AML-193 (cell line): ENCODE measurements at places on chromosomes 5 and 9.

DNA sequence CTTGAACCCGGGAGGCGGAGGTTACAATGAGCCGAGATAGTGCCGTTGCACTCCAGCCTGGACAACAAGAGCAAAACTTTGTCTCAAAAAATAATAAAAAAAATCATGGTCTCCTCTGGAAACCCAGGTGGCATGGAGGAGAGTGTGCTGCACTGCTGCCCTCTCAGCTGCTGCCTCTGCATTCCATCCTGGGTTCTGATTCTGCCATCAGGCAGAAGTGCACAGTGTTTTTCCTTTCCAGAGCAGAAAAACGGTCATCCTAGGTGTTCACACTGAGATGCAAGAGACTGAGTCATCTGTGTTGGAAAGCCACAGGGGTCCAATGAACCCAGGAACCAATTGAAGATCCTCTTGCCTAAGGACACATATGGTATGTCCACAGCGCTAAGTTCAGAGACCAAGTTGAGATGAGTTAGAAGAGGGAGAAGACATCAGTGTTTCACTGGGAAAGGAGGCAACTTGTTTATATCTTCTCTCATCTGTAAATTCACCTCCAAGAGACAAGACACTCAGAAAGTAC, 88.8 kb upstream of the DMRT1 start:
- DNase-seq: no peak

DNA sequence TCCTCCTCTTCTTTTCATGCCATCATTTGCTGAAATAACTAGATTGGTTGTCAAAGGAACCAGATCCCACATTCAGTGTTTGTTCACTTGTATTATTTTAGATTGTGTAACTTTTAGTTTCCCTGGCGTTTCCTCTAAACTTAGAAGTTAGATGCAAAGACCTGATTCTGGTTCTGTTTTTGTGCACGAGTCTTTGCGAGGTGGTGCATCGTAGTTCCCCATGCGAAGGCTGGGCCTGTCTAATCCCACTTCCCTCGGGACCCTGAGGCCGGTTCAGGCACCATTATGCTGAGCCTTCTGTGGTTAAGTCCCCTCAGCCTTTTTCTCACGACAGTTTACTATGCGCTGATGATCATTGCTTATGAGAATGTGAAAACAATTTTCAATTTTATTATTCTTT, 219.1 kb upstream of the OTULINL start:
- no peak for DNase-seq

GRCh38 chr5:40916226-40916625, 6.9 kb downstream of the C7 start:
- no peak for DNase-seq

GRCh38 chr5:158349987-158350386, 491.0 kb upstream of the CLINT1 start:
- DNase-seq: no peak

DNA sequence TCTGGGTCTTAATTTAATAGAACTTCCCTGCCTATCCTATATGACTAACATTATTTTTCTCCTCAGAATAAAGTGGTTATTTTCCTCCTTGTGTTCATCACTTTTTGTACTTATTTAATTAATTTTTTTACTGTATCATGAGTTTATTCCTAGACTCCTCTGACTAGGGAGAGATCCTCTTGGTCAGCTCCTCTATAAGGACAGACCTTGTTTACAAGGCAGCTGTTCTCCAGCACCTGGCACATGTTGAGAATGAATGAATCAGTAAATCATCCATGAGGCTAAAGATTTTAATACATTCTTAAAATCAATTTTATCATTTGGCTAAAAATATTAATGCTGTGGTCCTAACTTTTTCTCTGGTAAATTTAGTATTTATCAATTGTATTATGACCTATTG, 139.8 kb downstream of the NUDT12 start:
- DNase-seq: no peak

DNA sequence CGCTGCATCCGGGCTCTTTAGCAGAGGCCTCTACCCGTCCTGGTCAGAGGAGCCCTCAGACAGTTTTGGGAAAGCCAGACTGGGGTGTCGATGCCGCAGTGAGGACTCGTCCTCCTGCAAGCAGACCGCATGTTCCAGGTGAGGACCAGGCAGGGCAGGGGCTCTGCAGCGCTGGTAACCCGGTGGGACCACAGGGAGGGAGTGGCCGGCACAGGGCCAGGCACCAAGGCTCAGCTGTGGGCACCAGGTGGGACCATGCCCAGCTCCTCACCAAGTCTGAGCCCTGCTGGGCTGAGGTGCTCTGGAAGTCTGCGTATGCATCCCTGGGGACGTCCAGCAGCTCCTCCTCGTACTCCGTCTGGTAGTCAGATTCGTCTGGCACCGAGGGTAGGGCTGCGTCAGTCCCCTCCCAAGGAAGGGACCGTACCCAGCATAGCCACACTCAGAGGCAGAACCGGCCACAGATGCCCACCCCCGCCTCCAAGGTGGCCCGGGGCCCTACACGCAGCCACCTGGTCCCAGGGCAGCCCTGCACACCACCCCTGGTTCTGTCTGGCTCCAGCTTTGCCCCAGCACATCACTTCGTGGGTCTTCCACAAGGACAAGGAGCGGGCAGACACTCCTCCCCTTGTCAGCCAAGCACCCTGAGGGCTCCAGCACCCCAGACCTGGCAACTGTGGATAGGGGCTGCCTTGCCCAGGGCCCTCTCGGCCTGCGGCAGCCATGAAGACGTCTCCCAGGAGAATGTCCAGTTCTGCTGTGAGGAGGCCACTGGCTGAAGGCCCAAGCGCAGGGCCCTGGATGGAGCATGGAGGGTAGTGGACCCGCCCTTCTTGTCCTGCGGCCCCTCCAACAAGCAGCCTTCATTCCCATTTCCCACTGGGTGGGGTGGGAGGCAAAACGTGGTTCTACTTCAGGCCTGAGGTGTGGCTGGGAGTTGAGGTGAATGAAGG, 1.5 kb upstream of the NSMF start:
- DNase-seq: no peak

GRCh38 chr5:16477541-16477940, 11.9 kb upstream of the ZNF622 start:
- no peak for DNase-seq

DNA sequence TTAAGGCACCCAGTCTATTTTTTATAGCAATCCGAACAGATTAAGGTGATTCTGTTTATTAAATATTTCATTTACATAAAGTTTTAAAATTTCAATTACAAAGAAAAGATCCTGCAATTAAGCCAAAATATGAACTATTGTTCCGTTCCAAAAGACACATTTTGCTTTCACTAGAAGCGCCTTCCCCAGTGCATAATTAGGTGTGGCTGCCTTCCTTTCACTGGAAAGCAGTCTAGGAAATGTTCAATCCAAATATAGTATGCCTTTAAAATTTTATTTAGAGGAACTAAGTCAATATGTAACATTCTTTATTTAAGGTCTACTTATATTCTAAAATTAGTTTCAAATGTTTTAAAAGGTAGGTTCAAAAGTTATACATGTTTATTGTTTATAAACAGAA, 7.6 kb downstream of the CTNNAL1 start:
- DNase-seq: no peak

GRCh38 chr5:139911425-139912120, 116.0 kb downstream of the PSD2 start:
- DNase-seq: no peak

DNA sequence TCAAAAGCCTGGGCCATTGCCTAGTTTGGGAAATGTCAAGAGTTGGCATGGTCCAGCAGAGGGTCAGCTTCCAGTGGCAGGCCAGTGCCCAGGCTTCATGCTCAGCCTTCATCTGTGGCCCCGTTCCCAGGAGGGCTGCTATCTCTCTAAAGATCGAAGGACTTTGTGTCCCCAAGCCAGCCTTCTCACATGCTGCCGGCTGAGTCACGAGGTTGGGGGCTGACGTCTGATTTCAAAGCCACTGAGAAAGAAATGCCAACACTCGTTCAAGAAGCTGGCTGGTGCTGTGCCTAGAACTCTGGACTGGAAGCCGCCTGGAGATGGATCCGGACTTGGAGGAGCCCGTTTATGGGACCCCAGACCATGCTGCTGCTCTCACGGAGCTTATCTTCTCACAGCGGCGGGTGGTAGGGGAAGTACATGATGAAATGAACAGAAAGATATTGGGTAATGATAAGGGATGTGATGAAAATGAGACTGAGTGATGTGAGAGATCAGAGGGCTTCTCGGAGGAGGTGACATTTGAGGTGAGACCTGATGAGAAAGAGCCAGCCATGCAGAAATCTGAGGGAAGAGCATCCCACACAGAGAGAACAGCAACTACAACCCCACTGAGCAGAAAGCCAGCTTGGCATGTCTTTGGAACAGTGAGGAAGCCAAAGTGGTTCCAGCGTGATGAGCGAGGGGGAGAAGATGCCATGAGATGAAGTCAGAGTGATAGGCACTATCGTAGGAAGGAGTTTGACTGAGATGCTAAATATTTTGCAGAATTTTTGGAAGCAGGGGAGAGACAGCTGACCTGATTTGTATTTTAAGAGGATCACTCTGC, 54.9 kb upstream of the BOD1 start:
- no peak for DNase-seq

GRCh38 chr9:100774962-100775361, 197.1 kb downstream of the CAVIN4 start:
- DNase-seq: no peak

GRCh38 chr9:90842996-90843395, 41.4 kb downstream of the SYK start:
- peak; percentile 39 for DNase-seq

GRCh38 chr5:39175273-39175955, 43.9 kb downstream of the FYB1 start:
- DNase-seq: no peak

- DNase-seq: no peak
Measured at GRCh38 chr5:18487928-18488480, 853.7 kb downstream of the TAF11L14 start.

GRCh38 chr9:94031380-94031779, 52.9 kb upstream of the PTPDC1 start:
- DNase-seq: no peak

- no peak for DNase-seq
Measured at GRCh38 chr5:66947458-66947857, 249.1 kb downstream of the CD180 start.

GRCh38 chr5:128196791-128197190, 113.2 kb downstream of the SLC12A2 start:
- DNase-seq: no peak

GRCh38 chr5:96752341-96753016, 55.3 kb downstream of the ERAP1 start:
- DNase-seq: peak; percentile 35

- DNase-seq: no peak
Measured at GRCh38 chr9:101350285-101350684, 34.5 kb downstream of the BAAT start.

- DNase-seq: peak; percentile 21
Measured at GRCh38 chr9:113963017-113963620, 87.0 kb downstream of the ZNF618 start.

DNA sequence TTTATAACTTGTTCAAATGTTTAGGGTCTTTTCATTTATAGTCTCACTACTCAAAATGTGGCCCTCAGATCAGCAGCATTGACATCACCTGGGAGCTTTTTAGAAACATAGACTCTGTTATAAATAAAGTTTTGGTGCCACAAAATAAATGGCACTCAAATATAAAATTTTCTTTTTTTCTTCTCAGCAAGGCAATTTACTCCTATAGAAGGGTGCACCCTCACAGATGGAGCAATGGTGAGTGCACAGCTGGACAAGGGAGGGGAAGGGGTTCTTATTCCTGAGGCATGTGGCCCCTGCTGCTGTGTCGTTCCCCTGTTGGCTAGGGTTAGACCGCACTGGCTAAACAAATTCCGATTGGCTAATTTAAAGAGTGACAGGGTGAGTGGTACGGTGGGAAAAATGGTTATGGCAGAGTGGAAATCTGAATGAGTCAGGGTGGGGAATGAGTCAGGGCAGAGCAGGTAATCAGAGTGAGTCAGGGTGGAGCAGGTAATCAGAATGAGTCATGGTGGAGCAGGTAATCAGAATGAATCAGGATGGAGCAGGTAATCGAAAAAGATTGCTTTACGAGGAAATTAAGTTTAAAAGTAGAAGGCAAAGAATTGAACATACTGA, 31.8 kb upstream of the C7 start:
- DNase-seq: no peak

DNA sequence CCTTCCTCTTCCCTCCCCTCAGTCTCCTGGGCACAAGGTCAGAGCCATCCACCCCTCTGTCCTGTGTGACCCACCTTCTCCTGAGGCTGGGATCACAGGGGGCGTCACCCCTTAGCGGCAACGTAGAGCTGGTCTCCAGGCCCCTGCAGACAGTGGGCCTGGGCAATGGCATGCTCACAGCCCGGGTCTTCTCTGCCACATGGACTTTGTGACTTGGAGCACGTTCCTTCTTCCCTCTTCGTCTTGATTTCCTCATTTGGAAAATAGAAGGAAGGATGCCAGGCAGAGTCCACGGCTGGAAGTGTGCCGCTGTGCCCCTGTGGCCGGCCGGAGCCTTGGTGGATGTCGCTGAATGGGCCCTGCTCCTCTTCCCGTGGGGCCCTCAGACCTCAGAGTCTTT, 10.0 kb downstream of the RXRA start:
- no peak for DNase-seq

GRCh38 chr9:6195714-6196360, 19.8 kb upstream of the IL33 start:
- DNase-seq: no peak

DNA sequence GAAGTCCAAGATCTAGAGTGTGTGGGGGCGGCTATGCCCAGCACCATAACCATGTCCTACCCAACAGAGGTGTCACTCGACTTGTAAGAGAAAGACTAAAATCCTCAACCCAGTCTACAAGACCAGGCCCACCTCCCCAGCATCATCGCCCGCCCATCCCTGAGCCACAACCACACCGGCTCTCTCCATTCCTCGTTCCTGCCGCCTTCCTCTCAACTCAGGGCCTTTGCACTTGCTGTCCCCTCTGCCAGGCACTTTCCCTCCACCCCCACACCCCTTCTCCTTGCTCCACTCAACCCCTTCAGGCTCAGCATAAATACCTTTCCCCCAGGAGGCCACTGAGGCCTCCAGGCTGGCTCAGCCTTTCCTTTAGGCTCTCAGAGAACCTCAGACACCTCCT, 69.3 kb downstream of the PAX5 start:
- no peak for DNase-seq

GRCh38 chr9:35162605-35163315, 951 bp downstream of the UNC13B start:
- no peak for DNase-seq

DNA sequence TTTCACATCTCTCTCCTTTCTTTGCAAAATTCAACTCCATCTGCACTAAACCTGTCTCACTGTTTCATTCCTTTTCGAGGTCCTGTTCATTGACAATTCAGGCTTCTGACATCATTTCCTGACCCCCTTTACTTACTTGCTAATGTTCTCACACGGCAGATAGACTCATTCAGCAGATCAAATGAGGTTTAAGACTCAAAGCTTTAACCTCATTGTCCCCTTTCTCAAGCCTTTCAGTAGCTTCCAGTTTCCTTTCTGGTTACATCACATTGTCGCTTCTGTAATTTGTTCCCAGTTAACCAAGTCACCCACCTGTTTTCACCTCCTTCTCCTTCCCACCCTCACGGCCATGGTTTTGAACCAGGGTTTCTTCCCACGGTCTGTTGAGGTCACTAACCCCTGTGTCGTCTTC, 143.4 kb upstream of the OTULINL start:
- no peak for DNase-seq

DNA sequence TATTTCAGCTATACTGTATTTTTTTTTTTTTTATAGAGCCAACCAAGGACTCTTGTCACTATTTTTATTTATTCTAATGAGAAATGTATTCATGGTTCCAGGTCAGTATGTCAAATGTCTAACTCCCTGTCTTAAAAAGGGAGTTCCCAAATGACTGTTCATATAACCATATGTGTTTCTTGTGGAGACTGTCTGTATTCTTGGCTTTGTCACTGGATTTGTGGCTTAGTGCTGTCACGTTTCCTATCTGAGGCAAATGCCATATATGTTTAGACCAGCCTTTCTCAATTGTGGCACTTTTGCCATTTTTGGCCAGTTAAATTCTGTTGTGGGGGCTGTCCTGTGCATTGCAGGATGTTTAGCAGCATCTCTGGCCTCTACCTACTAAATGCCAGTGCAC, 3.1 kb downstream of the GCNT1 start:
- DNase-seq: peak; percentile 41
